Endodermal cell (in vitro differentiated cells): ENCODE measurements at places on chromosomes 12 and 14. TPM values are rescaled to one million over a fixed set of nuclear protein-coding genes. Genes with fewer than 3 reads are reported as not detected.
A peak's percentile ranks its signal among the peaks of the same experiment; 100 is the strongest.

KRT80 gene
- 0.09 TPM in 1 of 3 replicates, not detected in the others for total RNA-seq

DNA sequence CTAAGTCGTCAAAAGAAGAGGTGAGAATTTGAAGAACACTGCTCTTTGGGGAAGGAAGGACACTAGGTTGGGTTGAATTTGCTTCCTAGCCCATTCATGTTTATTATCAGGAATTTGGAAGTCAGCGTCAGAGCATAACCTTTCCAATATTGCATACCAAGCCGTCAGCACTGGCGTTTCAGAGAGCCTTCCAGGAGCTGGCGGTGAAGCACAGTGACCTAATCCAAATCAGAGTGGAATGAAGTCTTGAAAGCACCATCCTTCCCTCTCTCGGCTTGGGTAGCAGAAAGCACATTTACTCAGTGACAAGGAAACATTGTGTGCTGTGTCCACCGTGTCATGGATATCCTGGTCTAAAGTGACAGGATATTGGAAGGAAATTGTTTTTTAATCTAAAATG lies 240.3 kb upstream of the PELI2 start:
- no peak for DNase-seq

SERPINA9 gene
- total RNA-seq: not detected in 3 replicates

- DNase-seq: peak; percentile 95
Observed at GRCh38 chr12:124914392-124915238, at the start of gene UBC. TSS of gene UBC (minus strand) at chr12:124914650. CDS start at chr12:124913771, 879 bp downstream.

DNA sequence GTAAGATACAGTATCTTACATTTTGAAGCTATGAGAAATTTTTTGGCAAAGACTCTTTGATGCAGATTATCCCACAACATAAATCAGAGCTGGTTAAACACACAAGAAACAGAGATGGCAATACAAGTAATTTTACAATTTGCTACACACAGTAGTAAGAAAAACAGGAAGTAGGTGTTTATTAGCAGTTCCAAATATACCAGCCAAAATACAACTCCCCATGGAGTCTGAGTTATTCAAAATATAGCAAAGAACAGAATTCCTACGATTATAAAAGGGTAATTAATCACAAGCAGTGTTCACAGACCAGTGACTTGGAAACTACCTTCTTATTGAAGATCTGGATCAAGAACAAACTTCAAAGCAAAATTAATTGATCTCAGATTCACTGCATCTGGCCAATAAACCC lies 83.9 kb downstream of the BMP4 start:
- DNase-seq: no peak

DNA sequence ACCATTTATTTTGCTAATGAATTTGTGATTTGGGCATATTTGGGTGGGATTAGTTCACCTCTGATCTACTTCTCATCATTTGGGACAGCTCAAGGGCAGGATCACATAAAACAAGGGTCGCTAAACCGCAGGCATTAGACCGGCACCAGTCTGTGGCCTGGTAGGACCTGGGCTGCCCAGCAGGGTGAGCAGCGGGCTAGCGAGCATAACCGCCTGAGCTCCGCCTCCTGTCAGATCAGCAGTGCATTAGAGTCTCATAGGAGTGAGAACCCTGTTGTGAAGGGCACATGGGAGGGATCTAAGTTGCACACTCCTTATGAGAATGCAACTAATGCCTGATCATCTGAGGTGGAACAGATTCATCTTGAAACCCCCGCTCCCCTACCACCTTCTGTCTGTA lies 785.3 kb downstream of the TRHDE start:
- peak; percentile 64 for DNase-seq

DNA sequence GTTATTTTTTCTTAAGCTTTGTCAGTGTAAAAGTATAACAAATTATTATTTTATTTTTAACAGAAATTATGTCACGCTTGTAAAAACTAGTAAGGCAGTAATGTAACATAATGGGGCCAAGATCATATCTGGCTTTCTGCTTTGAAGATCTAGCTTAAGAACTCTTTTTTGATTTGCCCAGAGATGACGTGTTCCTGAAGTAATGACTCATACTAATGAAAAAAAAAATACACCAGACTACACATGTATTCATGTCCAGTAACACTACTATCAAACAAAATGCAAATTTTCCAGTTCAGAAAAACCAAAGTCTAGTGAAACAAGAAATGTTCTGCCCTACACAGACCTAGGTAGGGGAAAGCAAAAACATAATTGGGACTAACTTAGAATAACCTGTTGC lies 432.2 kb upstream of the ATXN7L3B start:
- no peak for DNase-seq

GRCh38 chr14:50335389-50335788 lies 23.3 kb downstream of the DMAC2L start:
- peak; percentile 78 for DNase-seq

DNA sequence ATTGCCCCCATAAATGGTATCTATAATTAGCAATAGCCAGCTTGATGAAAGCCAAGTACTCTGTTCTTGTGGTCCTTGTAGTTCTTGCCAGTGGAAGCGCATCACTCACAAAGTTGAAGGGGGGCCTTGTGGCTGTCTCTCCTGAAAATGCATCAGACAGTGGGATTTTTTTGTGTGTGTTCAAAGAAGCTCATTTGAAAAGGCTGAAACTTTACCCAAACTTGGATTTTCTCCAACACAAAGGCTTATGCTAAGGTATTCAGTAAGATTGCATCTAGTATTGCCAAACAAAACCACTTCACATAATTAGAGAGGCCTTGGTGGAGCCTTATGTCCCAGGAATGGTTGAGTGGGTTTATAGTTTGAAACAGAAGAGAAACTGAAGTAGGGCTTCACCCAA lies 216.7 kb upstream of the TMTC1 start:
- no peak for DNase-seq

DNA sequence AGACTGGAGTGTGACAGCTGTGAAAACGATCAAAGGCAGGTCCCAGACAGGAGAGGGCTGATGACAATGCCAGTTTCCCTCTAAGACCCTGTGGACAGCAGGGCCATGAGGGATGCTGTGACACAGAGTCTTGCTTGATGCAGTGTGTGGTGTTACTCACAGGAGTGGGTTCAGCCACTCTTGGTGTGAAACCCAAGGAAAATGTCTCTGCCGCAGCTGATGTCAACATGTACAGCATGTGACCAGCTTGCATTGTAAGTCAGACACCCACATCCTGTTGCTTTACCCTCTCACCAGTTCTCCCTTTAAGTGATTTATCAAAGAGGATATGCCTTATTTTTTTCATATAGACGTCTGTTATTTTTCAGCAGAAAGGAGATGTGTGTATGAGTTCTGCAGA lies 268.6 kb downstream of the BTG1 start:
- DNase-seq: peak; percentile 63

GRCh38 chr14:56650979-56651378 lies 71.4 kb downstream of the TMEM260 start:
- DNase-seq: no peak

- DNase-seq: no peak
Observed at GRCh38 chr12:3990501-3991280, 117.5 kb upstream of the PARP11 start.

DNA sequence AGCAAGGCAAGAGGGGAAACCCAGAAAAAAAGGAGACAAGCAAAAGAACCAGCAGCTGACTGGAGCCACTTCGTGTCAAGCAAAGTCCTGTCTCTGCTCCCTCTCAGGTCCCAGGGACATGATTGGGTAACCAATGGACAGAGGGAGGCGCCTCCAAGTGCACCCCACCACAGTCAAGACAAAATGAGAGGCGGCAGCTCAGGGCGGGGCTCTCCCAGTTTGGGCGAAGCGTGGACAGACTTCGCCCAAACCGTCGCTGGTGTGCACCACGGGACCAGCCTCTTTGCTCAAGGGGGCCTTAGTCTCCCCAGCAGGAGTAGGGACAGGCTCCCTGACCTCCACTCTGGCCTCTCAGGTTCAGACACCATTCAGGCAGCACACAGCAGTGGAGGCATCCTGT lies 1.5 kb upstream of the BEGAIN start:
- peak; percentile 44 for DNase-seq

CLEC7A gene
- not detected in 3 replicates for total RNA-seq

TGM1 gene
- 2.2 and 3.4 TPM in 2 replicates for total RNA-seq

DNA sequence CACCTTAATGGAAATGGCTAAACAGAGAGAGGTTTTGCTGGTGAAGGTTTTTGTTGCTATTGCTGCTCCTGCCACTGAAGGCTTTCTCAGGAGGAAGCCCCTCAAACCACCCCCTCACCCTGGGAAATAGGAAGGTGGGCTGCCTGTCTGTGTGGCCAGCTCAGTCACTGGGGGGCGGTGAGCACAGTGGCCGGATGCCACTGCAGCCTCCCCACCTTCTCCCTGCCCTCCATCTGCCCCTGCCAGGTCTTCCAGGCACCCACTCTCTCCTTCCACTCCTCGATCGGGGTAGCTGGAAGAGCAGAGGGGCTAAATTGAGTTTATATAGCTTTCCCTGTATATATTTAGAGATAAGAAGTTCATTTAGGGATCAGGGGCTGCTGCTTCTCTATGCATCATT lies 80.8 kb downstream of the PAPOLA start:
- DNase-seq: peak; percentile 23

ZNF664 gene
- 94.6 to 144 TPM (median 139 TPM) in 3 replicates for total RNA-seq

DNA sequence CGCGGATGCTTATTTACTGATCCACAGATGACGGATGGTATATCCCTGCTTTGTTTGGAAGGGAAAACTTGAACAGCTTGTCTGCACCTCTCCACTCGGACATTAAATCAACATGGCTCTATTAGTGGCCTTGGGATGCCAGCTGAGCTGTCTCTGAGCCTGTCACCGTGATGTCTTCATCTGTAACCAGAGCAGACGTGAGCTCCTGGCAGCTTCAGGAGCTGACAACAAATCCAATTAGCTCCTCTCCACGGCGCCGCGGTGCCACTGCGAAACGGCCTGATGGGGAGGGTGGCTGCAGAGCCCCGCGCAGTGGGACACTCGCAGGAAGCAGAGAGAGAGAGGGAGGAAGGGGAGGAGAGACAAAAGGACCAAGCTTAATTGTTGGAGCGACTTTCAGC lies 112.3 kb downstream of the PAPOLA start:
- no peak for DNase-seq

- peak; percentile 73 for DNase-seq
Observed at GRCh38 chr12:62640910-62641448, 174.4 kb downstream of the MON2 start.

RFX4 gene
- total RNA-seq: 0.09 TPM in 1 of 3 replicates, not detected in the others

PPP2R5E gene
- total RNA-seq: 51.8 to 65.2 TPM (median 63.8 TPM) in 3 replicates

MYO1A gene
- 0.77 to 1.4 TPM (median 0.96 TPM) in 3 replicates for total RNA-seq

TAS2R10 gene
- total RNA-seq: 0.52 and 1.6 TPM in 2 replicates

DNA sequence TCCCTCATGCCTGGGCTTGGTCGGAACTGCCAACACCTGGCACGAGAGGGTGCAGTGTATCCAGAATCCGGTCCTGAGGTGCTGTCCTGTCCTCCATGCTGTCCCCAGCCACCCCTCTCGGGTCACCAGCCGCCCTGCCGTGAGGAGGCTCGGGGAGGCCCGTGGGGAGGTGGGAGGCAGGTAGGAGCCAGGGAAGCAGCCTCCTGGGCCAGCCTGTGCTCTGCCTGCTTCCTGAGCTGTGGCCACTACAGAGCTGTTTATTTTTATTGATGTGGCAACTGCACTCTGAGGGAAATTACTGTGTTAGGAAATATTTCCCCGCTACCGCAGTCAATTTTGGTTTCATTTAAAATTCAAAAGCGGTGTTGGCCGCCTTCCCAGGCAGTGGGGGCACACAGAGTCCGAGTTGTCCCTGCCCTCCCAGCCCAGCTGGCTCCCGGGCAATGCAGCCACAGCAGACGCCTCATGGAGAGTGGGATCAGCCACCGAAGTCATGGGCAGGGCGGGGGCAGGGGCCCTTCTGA lies 18.3 kb downstream of the NOC4L start:
- DNase-seq: no peak

CD163L1 gene
- 0.75 and 0.99 TPM in 2 replicates for total RNA-seq

DNA sequence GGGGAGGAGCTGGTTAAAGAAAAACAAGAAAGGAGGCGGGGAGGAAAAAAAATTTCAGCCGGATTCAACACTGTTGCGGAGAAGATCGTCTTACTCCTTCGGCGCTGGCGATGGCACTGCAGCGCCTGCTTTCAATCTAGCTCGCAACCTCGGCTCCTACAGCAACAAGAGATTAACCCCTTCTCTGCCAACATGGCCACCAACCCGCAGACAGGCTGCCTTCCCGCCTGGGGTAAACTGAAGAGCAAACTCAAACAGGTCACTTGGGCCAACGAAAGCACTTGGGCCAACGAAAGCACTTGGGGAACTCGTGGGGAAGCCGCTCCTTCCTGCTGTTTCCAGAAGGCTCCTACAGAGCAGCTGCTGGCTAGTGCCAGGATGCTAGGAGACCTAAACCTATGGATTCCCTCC lies 73.7 kb downstream of the CIT start:
- DNase-seq: peak; percentile 91

GRCh38 chr12:47910981-47911380 lies 6.2 kb upstream of the VDR start:
- peak; percentile 10 for DNase-seq

KLRG1 gene
- total RNA-seq: 2.8 and 3.1 TPM in 2 replicates

IAPP gene
- total RNA-seq: not detected in 3 replicates

DNA sequence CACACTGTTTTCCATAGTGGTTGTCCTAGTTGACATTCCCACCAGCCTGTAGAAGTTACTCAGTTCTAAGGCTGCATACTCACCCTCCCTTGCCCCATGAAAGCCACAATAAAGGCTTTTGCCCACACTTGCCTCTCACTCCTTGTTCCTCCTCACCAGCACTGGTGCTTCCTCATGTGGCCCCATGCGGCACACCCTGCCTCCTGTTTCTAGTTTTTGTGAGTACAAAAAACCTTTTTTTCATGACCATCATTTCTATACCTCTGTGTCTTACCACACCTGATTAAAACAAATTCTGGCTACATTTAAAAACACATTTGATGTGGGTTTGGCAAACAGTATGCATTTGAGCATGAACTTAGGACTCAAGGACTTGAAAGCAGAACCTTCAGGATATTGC lies 40.7 kb upstream of the RIN3 start:
- no peak for DNase-seq

- DNase-seq: no peak
Observed at GRCh38 chr14:31320216-31320615, 100.1 kb downstream of the HEATR5A start.

GRCh38 chr12:102374190-102374589 lies 106.2 kb downstream of the IGF1 start:
- DNase-seq: no peak
